ENCODE measurements at places on chromosomes 7 and 10.

DNA sequence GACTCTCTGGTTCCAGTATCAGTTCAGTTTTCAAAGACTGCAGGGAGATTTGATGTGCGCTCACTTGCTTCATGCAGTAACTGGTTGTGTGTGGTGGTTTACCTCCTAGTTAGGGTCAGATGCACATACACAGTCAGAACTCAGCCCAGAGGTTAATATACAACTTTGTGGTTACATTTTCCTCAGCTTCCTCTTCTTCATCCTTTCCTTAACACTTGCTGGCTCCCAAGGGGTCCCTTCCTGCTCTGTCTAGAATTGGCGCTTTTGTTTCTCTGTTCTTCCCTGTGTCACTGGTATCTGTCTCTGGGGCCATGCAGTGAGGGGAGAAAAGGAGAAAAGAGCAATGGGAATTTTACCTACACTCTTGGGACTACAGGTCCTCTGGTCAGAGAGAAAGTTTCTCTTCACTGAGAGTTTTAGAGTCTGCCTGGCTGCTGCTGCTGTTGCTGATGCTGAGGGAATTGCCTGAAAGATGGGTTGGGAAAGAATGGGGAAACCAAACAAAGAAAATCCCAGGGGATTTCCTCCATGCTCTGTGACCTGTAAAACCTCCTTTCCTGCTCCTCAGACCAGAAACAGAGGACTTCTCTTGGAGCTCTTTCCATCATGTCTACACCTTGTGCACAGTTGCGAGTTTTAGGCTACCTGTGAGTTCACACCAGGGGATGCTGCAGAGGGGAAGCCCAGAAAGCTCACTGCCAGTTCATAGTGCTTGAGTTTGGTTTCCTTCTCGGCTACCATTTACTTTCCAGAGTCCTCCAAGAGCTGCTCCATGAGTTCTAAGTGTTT lies 74.6 kb downstream of the WDFY4 start:
- DNase-seq: no peak

DNA sequence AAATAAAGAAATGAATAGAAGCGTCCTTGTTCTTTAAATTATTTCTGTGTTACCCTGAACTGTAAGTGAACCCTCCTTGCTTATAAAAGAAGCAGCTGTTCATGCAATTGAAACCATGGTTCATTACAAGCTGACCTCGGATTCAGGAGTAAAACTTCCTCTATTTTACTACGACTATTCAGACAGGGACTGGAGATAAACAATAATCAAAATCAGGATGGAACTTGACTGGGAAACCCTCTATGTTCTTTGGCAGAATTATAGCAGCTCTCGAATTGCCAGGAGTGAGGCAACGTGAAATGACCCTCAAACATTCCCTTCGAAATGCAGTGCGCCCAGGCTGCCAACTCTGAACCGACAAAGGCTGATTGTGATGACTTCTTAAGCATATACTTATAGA lies 172.1 kb downstream of the CYP26A1 start:
- DNase-seq: no peak

- DNase-seq: no peak
Observed at GRCh38 chr7:75042831-75043703, 30.5 kb downstream of the RCC1L start.

DNA sequence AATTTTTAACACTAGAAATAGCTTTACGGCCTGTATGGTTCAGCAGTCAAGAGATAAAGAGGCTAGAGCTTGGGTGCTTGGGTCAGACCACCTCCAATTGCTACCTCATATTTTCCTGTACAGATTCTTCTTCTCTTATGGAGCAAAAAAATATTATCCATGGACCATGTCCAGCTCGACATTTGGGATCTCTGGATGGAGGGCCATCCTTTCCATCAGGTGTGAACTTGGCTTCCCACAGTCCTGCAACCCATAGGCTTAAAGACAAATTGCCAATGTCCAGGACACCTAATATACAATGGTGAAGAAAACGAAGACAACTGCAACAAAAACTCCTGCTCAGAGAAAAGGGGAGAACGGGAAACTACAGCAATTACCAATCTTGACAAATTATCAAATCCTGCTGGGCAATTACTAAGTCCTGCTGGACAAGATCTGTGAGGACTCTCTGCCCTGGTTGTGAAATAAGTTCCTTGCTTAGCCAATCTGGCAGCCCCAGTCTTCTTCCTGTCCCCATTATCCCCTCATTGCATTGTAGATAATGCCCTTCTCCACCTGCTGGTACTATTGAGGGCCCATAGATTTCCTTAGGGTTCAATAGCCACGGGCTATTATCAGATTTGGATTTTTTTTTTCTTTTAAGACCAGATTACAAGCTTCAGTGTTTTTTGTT lies 42.0 kb upstream of the BRAF start:
- no peak for DNase-seq

DNA sequence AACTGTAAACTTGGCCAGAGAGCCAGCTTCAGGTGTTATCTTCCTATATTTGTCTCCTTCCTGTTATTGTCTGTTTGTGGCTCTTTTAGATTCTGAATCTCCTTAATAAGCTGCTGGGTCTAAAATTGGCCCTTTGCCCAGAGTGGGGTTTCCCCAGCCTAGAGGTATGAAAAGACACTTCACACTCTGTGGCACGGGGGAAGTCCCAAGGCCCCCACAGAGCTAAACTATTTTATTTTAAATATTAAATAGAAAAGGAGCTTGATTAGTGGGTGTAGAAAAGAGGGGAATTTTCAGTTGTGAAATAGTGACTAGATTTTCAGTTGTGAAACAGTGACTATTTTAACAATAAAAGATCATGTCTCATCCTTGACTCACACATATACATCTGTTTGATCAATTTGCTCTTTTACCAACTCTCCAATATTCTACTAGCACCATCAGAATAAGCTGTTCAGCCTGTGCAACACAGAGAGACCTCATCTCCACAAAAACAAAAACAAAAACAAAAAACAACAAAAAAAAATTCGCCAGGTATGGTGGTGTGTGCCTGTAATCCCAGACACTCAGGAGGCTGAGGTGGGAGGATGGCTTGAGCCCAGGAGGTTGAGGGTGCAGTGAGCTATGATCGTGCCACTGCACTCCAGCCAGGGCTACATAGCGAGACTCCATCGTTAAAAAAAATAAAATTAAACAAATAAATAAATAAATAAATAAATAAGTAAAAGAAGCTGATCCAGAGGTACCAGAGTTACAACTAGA lies 24.9 kb upstream of the ADO start:
- peak; percentile 60 for DNase-seq

- DNase-seq: no peak
Observed at GRCh38 chr10:5395168-5395567, 9.5 kb downstream of the TUBAL3 start.

DNA sequence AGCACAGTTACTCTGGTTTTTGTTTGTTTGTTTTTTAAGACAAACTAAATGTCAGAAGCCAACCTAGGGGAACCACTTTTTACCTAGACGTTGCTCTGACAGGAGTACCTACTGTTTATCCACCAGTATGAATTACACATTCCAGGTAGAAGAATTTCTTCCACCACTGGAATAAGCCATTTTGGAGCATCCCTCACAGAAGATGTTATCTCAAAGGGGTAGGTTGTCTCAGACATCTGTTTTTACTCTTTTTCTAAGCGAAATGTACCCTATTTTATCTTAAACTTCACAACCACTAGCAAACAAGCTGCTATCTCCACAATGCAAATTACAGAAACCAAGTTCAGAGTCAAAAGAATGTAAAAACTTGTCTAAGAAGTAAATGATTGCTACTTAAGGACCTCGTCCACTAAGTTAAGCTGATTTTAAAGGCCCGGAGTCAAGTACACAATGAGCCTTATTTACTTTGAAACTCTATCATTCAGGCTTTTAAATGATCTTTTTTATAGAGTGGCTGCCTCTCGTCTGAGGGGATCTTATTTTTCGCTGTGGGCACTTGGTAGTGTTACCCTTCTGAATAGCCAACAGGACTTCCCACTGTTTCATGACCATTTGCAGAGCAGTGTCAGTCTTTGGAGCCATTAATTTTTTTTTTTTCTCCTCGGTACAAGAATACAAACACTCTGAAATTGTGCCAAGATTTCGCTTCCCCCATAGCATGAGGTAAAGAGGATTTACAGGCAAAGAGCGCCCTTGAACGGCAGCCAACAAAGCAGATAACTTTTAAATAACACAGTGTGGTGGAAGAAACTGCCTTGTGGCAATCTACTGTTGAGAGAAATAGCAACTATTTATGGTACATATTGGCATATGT lies 15.7 kb upstream of the ARMC3 start:
- no peak for DNase-seq

Measured in activated naive CD4-positive, alpha-beta T cell (primary cell).